ENCODE measurements at places on chromosomes 7 and 10.
A peak's percentile ranks its signal among the peaks of the same experiment; 100 is the strongest.

DNA sequence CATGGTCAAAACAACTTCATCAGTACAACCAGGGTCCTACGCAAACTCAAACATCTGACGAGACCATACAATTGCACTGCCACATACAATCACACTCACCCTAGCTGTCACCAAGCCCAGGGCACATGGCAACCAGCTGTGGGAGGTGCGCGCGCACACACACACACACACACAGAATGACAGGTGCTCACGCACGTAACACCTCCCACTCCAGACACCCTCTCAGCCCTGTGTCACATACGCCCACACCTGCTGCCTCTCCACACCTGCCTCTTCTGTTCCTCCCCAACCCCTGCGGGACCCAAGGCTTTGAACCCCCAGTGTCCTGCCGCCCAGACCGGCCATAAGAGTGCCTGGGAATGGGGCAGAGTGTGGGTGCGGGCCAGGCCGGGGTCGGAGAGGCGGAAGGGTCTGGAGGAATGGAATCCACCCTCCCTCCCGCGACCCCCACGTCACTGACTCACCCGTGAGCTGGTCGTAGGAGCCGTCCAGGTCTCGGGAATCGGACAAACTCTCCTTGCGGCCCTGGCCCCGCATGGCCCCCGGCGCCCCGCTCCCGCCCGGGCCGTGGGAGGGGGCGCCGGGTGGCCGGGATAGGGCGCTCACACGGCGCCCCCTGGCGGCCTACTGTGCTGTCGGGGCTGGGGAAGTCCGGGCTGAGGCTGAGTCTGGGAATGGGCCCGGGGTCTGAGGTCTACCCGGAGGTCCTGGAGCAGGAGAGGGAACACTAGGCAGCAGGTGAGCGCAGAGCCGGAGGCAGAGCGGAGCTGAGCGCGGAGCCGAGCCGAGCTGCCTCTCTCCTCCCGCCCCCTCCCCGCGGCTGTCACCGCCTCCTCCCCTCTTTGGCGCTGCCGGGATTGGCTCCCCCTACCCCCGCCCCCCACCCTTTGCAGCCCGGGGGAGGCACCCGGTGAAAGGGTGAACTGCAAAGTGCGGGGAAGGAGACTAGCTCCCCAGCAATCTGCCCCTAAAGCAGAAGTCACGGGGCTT lies at the start of gene KCNIP2:
Gene KCNIP2, minus strand, starts transcription at position 769 of the 990 bp plus-strand sequence. Its CDS starts 232 bp downstream, at position 537.
- DNase-seq, result peak; percentile 75

DNA sequence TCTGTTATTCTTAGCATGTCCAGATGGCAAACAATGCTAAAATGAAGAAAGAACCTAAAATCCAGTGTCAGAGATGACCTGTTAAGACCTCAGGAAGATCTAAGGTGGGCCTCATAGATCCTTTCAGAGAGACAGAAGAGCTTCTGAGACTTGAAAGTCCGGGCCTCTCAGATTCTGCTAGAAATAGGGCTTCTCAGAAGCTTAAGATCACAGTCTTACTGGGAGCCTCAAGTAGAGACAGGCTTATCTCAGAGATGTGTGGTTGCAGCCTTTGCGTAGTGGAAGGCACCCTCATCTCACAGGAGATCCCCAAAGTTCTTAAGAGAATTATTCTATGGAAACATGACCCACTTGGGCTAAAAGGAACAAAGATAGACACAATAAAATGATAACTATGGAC lies 642.8 kb downstream of the TNS3 start:
- no peak for DNase-seq

DNA sequence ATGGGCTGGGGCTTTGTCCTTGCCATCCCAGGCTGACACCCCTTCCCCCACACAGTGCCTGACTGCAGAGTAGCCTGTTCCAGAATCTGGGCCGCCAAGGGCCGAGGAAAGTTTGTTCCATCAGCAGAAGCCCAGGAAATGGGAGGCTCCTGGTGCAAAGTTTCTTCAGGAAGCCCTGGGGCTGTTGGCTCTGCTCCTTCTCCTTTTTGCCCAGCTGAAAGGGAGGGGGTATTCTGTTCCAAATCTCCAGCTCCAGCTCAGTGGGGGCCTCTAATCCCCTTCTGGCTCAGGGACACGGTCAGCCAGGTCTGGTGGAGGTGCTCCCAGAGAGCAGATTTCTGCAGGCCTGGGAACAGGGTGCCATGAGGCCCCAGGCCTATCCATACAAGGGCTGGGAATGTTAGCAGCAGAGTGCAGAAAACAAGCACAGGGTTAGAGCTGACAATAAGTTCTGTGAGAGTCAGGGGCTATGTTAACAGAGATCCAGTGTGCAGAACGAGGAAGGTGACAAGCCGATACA lies 399.5 kb downstream of the RPS24 start:
- DNase-seq, result no peak

DNA sequence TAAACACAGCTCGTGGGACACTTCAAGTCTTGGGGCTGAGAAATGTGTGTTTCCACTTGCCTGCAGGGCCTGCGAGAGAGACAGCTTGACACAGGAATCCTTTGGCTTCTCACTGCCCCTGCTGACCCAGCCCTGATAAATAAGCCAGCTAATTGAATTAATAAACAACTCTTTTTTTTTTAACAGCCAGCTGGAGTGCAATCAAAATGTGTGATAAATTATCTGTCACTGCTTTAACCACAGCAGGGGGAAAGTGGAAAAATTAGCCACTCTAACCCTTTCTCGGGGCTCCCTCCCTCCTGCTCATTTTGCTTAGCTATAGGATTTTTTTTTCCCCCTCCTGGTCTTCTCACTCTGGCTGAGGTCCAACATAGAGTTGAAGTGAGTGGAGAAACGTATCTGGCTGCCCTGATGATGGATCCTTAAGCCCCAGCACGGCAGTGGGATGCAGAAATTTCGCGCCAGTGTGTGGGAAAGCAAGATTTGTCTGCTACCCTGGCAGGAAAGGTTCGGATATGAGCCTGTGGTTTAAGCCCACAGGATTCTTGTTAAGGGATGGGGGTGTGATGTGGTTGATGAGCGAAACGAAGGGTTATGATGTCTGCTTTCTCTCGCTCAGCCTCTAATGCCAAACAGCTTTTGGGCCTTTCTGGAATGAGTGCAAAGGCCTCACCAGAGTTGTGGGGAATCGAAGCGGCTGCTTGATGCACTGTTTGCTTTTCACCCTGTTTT lies 173.8 kb downstream of the TRIL start:
- DNase-seq, result no peak

- no peak for DNase-seq
Measured at GRCh38 chr10:6924166-6924565, 344.1 kb upstream of the PRKCQ start.

- DNase-seq, result no peak
Measured at GRCh38 chr7:134200970-134201369, 73.8 kb downstream of the LRGUK start.

DNA sequence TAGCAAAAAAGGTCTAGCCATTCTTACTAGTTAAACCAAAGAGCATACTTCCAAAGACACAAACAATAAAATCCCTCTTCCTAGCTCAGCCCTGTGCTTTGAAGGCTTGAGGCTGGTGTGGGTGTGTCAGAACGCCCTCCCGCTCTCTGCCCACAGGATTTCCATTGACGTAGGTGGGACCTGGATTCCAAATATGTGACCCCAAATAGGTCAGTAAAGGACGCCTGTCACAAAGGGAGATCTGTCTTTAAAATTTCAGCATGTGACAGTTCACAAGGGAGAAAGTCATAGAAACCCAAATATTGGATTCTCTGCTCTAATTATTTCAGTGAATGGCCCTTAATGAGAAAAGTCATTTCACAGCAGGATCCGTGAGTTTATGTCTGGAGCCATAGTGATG lies 39.9 kb upstream of the LYZL1 start:
- DNase-seq, result no peak

DNA sequence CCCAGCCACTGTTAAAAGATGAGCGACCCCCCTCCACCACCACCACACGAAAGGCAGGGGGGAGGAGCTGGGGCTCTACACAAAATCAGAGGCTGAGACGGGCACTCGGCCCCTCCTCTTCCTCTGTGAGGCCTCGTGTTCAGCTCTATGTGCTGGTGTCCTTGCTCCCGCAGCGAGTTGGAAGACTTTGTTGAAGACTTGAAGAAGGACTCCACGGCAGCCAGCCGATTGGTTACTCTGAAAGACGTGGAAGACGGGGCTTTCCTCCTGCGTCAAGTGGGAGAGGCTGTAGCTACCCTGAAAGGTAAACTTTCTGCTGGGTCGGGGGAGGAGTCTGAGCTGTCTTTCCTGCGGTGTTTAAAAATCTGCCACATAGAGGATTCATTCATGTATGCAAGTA lies 203.7 kb downstream of the ARHGAP21 start:
- DNase-seq, result peak; percentile 28

DNA sequence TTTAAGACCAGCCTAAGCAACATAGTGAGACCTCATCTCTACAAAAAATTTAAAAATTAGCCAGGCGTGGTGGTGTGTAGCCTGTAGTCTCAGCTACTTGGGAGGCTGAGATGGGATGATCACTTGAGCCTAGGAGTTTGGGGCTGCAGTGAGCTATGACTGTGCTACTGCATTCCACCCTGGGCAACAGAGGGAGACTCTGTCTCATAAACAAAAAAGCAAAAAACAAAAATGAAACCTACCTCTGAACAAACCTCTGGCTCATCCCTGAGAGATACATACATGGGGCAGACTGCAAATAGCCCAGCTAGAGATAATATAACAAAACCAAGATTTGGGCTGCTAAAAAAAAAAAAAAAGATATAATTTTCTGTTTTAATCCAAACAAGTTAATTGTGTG lies 19.5 kb downstream of the C10orf67 start:
- no peak for DNase-seq

DNA sequence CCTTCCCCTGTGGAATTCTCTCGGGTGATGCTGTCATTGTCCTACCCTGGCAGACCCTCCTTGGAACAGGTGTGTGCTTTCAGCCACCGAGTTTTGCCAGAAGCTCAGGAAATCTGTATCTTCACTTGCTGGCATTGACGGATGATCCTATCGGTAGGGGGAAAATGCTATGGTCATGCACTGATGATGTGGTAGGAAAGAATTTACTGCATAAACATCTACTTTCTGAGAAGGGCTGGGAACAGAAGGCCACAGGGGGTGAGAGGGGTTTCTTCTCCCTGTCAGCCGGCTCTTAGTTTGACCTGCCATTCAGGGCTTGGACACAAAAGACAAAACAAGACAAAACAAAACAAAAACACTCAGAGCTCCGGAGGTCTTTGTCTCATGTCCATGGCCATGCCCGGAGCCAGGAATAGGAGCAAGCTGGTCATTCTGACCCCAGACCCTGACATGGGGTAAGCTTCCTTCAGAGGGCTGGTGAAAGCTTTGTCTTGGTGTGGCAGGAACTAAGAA lies 43.6 kb upstream of the CARD11 start:
- DNase-seq, result no peak

- DNase-seq, result no peak
Measured at GRCh38 chr7:23072922-23073321, 32.7 kb upstream of the KLHL7 start.

Measured in CD4-positive, alpha-beta T cell treated with Interleukin-17A for 4 hours (primary cell).